Stimulated activated CD8-positive, alpha-beta memory T cell treated with anti-CD3 and anti-CD28 coated beads, Interleukin-12 subunit alpha, Interleukin-12 subunit beta, amount 100 ng/mL, for 1 hour (primary cell): ENCODE measurements at places on chromosomes 7 and 10.

DNA sequence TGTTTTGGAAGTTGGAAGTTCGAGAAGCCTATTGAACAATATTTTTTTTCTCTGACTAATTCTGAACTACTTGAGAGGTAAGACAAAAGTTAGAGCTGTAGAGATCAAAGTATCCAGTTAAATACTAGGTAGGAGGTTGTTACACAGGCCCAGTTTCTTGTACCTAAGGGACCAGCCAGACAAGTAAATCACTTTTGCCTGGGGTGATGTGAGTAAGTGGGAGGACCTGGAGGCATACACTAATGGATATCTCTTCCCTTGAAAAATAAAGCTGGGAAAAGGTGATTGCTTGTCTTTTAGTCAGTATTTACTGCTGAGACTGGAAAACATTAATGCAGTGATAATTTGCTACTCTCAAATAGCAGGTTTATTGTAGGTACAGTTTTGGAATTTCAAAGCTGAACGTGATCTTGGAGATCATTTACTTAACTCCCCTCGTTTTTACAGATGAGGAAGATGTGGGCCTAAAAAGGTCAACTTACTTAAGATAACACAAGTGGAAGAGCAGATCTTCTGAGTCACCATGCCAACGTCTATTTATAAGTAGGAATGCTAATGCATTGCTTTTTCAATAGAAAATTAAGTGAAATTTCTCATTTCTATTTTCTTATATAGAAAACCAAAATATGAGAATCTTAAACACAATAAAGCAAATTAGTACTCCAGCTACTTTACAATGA, 181.3 kb downstream of the PPP1R9A start:
- no peak for DNase-seq

- no peak for DNase-seq
Measured at GRCh38 chr10:119221201-119221600, 13.8 kb downstream of the GRK5 start.

DNA sequence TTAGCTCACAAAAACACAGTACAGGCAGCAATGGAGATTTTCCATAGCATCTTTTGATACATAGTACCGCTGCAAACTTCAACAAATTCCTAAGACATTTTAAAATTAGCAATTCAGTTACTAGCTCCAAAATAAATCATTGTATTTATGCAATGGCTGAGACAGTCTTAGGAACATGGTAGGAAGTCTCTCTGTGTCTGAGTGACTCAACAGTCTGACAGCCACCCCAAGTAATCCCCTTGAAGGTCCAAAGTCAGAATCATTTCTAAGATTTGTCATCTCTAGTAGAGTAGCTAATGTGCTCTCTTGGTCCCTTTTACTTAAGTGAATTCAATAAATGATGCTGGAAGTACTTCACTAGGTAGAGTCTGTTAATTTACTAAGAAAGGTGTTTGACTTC, 93.8 kb upstream of the NOBOX start:
- no peak for DNase-seq

DNA sequence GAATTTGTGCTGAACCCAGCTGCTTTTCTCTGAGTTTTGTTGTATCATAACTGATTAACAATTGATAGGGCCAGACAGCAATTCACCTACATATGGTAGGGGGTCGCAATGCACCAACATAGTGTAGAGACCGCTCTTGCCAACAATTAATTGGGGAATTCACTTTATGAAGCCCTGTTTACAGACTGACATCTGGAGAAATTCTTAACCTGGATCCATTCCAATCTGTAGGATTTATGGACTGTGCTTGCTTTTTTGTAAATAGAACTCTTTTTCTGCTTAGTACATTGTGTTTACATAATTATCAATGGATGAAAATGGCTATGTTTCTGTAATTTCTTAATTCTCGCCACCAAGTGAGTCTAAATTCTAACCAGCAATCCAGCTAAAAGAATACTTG, 311.7 kb upstream of the BMPER start:
- DNase-seq = no peak

DNA sequence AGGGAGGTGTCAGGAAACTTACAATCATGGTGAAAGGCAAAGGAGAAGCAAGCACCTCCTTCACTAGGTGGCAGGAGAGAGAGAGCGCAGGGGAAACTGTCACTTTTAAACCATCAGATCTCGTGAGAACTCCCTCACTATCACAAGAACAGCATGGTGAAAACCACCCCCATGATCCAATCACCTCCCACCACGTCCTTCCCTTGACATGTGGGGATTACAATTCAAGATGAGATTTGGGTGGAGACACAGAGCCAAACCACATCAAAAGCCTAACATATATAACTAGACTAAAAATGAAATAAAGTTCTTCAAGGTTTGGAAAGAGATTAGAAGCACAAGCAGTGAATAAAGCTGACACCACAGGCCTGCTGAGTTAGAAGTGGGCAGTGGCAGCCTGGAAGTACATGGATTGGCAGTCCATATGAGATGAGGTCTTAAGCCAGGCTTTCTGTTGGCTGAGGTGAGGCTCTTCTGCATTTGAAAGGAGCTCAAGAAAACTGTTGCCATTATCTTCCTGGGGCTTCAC, 96.4 kb upstream of the MDFIC start:
- DNase-seq = no peak

DNA sequence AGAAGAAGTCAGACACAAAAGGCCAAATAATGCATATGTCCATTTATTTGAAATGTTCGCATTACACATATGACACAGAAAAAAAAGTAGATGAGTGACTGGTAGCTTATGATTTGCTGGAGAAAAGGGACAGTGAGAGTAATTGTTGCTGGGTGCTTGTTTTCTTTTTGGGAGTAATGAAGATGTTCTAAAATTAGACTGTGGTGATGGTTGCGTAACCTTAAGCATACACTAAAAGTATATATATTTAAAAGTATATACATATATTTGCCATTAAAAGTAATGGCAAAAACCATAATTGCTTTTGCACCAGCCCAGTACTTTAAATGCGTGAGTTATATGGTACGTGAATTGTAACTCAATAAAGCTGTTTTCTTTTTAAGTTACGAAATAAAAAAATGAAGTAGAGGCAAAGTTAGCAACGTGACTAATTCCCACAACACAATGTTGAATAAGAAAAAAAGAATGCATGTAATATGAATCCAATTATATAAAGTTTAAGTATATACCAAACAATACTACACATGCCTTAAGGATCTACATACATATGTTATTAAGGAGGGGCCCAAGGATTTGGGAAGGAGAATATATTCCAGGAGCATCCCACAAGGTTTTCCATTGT, 360.4 kb upstream of the CELF2 start:
- no peak for DNase-seq

- no peak for DNase-seq
Measured at GRCh38 chr10:22557321-22557720, 157.1 kb downstream of the PIP4K2A start.

GRCh38 chr7:99679400-99680191, at the start of gene CYP3A5:
CYP3A5 (minus strand) TSS chr7:99679996; CDS start chr7:99679896, 100 bp downstream.
- DNase-seq = no peak

- no peak for DNase-seq
Measured at GRCh38 chr7:16648551-16648950, 2.6 kb downstream of the BZW2 start.

- DNase-seq = no peak
Measured at GRCh38 chr7:110988890-110989501, 101.9 kb upstream of the LRRN3 start.
